Esophagus muscularis mucosa (tissue), 4 donors: ENCODE measurements at places on chromosomes 16 and 17.

GRCh38 chr17:40456396-40456951 lies 13.2 kb downstream of the IGFBP4 start:
- no peak for DNase-seq
- no peaks in the 10 kb centered on the region for H3K27me3 ChIP-seq

- peaks cover 85% of the 10 kb centered on the region for H3K36me3 ChIP-seq
- H3K4me3 ChIP-seq: no peak overlapping the region
- H3K27ac ChIP-seq: no peak overlapping the region
- H3K4me1 ChIP-seq: peaks cover 7% of the 10 kb centered on the region
Observed at GRCh38 chr17:19664136-19664820, 15.7 kb downstream of the ALDH3A2 start.

DNA sequence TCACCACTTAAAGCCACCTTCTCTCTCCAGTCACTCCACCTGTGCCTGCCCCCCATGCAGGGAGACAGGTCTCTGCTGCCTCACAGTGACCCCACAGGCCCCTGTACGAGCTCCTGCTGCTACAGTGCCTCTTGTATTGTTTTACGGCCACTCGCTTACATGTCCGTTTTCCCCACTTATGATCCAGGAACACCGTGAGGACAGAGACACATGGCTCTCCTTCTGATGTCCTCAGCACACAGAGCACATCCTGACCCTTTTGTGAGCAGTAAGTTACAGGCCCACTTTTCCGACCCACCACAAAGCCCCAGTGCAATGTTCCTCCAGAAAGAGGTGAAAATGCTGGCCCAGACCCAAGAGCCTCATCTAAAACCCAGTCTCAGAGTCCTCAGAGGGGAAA lies 84.8 kb upstream of the GNAO1 start:
- H3K27ac ChIP-seq: no peak overlapping the region
- H3K27me3 ChIP-seq: no peaks in the 10 kb centered on the region
- no peaks in the 10 kb centered on the region for H3K36me3 ChIP-seq
- no peak overlapping the region for H3K4me3 ChIP-seq
- DNase-seq: peak; percentile 86

DNA sequence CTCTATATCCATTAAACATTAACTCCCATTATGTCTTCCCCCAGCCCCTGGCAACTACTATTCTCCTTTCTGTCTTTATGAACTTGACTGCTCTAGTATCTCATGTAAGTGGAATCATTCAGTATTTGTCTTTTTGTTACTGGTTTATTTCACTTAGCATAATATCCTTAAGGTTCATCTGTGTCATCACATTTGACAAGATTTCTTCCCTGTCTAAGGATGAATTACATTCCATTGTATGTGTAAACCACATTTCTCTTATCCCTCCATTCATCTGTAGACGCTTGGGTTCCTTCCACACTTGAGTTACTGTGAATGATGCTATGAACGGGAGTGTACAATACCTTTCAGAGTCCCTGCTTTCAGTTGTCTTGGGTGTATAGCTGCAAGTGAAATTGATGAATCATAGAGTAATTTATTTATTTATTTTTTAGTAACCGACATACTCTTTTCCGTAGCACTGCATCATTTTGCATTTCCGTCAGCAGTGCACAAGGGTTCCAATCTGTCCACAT lies 399.7 kb upstream of the RBFOX1 start:
- no peaks in the 10 kb centered on the region for H3K27me3 ChIP-seq
- no peak for DNase-seq
- no peaks in the 10 kb centered on the region for H3K36me3 ChIP-seq
- no peak overlapping the region for H3K27ac ChIP-seq

- peak overlapping the region; percentile 96 for H3K27ac ChIP-seq
- peak overlapping the region; percentile 92 for H3K4me3 ChIP-seq
- no peaks in the 10 kb centered on the region for H3K27me3 ChIP-seq
- H3K36me3 ChIP-seq: peaks cover 53% of the 10 kb centered on the region
Observed at GRCh38 chr17:42673266-42673884, 3.4 kb downstream of the PLEKHH3 start.

DNA sequence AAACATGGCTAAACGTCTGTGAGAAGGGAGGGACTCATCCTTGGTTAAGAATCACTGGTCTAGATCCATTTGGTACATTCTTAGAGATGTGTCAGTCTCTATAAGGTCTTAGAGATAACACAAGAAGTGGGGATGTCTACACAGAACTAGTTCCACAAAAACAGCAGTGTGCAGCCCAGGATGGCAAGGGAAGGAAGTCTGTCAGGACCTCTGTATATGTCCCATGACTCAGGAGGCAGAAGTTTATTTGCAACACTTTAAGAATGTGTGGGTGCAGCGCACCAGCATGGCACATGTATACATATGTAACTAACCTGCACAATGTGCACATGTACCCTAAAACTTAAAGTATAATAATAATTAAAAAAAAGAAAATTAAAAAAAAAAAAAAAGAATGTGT lies 548.5 kb upstream of the SOX9 start:
- H3K36me3 ChIP-seq: no peaks in the 10 kb centered on the region
- no peak overlapping the region for H3K27ac ChIP-seq
- H3K4me3 ChIP-seq: no peak overlapping the region
- no peak for DNase-seq

GRCh38 chr17:44794851-44795413 lies 35.2 kb downstream of the GJC1 start:
- DNase-seq: no peak
- peak overlapping the region; percentile 86 for H3K27ac ChIP-seq
- no peaks in the 10 kb centered on the region for H3K27me3 ChIP-seq
- peaks cover 55% of the 10 kb centered on the region for H3K4me1 ChIP-seq
- H3K36me3 ChIP-seq: no peaks in the 10 kb centered on the region

DNA sequence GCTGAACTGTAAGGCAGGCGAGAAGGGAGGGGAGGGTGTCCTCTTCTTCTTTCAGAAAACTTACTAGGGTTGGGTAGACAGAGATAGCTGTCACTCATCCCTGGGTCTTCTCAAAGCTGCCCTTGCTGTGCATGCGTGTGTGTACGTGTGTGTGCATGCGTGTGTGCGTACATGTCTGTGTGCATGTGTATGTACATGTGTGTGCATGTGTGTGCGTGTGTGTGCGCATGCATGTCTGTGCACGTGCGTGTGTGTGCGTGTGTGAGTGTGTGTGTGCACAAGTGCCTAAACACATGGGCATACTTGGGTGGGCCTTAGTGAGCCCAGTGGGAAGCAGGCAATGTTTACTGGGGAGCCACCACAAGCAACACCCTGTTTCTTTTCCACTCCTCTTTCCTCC lies 154.8 kb upstream of the TNRC6C start:
- peak overlapping the region; percentile 68 for H3K27ac ChIP-seq
- no peaks in the 10 kb centered on the region for H3K36me3 ChIP-seq
- no peaks in the 10 kb centered on the region for H3K27me3 ChIP-seq

DNA sequence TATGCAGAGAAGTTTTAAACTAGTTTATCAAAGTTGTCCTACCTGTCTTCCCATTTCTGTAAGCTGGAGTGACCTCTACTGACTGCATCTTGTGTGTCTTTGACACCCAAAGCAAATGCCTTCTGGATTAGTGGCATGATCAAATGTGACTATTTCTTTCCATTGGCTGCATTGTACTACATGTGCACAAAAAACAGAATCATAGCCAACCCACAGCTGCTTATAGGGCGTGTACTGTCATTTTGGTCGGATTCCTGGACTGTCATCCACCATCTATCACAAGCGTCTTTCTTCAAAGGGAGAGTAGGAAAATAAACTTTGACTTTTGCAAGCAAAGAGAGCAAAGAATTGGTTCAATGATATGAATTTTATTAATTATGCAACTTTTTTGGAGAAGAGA lies 310.6 kb downstream of the MAP2K6 start:
- DNase-seq: no peak
- H3K27ac ChIP-seq: no peak overlapping the region
- H3K27me3 ChIP-seq: no peaks in the 10 kb centered on the region
- H3K36me3 ChIP-seq: no peaks in the 10 kb centered on the region
